ENCODE measurements at places on chromosomes 12 and 14. TPM values are rescaled to one million over a fixed set of nuclear protein-coding genes. Genes with fewer than 3 reads are reported as not detected.

NTS gene
- polyA plus RNA-seq = 11.9 TPM

TSHR gene
- polyA plus RNA-seq = 0.25 TPM

TPCN1 gene
- polyA plus RNA-seq = 34.5 TPM

COL2A1 gene
- 51.7 TPM for polyA plus RNA-seq

HIF1A gene
- polyA plus RNA-seq = 160 TPM

CDCA3 gene
- 25.2 TPM for polyA plus RNA-seq

- no peak for DNase-seq
Observed at GRCh38 chr14:38000340-38000739, 207.4 kb upstream of the SSTR1 start.

DNA sequence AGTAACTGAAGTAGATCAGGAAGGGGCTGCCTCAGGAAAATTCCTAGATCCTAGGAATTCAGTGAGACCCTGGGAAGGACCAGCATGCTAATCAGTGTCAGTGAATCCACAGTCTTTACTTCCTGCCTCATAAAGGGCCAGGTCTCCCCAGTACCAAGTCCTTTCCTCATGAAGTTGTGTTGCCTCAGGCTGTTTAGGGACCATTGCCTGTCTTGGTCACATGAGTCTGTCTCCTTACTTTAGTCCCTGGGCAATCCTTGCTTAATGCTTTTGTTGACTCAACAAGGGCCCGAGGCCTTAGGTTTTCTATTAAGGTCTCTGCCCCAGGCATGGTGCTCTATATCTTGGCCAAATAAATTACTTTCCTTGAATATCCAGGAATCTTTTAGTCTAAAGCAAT, 16.1 kb upstream of the ATF1 start:
- no peak for DNase-seq

DNA sequence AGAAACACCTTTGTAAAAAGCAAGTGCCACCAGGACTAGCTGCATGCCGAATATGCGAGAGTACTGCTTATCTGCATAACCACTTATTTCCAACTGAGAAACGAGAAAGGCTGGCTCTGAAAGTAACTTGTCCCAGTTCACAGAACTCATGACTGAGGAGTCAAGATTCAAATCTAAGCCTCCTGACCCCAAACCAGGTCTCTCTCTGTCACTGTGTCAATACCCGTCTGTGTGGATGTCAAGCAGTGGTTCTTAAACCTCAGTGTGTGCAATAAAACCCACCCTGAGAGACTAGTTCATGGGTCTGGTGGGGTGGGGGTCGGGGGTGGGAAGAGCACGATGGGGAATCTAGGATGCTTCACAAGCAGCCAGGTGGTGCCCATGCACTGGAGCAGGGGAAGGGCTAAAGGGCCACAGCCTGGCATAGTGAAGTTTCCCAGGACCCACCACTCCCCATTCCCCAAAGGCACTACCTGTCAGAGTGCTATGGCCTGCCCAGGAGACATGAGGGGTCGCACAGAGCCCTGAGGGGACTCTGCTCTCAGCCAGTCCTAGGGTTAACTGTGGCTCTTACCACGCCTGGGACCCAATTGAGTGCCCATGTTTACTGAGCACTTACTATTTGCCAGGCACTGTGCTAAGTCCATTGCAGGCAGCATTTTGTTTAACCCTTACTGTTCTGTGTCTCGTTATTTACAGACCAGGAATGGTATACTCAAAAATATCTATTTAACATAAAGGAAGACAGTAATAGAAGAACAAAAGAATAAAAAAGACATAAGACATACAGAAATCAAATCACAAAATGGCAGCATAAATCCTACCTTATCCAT, 33.4 kb upstream of the PNMA1 start:
- no peak for DNase-seq

- DNase-seq = no peak
Observed at GRCh38 chr12:47652521-47653234, 53.2 kb downstream of the RPAP3 start.

DNA sequence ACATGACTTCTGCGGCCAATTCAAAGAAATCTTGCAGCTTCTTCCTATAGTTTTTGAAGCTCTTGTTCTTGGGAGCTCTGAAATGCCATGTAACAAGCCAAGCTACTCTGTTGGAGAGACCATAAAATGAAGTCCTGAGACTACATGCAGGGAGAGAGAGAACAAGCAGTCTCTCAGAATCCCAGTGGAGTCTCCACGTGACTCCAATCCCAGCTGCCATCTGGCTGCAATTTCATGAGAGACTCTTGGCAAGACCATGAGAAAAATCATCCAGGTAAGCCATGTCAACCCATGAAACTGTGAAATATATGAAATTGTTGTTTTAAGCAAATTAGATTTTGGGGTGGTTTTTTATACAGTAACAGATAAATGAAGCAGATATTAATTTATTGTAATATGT, 54.4 kb downstream of the KLRG1 start:
- no peak for DNase-seq

DNA sequence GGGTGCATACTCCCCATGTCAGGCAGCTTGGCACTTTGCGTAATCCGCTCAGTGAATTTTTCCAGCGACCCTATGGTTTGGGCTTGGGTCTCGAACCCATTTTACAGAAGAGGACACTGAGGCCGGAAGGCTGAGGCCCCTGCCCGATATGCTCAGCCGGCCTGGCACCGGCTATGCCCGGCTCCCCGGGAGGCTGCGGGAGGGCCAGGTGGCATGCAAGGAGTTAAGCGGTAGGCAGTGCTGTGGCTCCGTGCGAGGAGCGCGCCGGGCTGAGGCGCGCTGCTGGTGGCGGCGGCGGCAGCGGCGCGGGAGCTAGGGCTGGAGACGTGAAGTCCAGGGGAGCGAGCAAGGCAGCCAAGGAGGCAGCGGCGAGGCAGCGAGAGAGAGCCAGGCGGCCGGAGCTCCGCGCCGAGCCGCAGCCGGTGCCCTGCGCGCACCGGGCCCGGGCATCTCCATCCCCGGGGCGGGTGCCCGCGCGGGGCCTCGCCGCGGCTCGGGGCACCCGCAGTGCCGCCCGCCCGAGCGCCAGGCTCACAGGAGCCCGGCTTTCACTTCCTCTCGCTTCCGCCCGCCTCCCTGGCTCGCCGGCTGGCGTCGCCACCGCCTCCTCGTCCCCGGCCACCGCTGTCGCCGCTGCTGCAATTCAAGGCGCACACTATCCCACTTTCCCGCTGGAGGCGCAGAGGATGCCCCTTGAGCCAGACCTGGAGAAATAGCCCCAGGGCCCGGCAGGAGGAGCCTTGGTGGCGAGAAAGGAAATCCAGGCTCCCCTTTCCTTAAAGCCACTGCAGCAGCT, at the start of gene WSCD2:
Gene WSCD2, plus strand, starts transcription at position 272 of the 796 bp plus-strand sequence. CDS start 66,545 bp downstream, outside the sequence.
- no peak for DNase-seq
